ENCODE measurements at places on chromosomes 2 and 18.

DNA sequence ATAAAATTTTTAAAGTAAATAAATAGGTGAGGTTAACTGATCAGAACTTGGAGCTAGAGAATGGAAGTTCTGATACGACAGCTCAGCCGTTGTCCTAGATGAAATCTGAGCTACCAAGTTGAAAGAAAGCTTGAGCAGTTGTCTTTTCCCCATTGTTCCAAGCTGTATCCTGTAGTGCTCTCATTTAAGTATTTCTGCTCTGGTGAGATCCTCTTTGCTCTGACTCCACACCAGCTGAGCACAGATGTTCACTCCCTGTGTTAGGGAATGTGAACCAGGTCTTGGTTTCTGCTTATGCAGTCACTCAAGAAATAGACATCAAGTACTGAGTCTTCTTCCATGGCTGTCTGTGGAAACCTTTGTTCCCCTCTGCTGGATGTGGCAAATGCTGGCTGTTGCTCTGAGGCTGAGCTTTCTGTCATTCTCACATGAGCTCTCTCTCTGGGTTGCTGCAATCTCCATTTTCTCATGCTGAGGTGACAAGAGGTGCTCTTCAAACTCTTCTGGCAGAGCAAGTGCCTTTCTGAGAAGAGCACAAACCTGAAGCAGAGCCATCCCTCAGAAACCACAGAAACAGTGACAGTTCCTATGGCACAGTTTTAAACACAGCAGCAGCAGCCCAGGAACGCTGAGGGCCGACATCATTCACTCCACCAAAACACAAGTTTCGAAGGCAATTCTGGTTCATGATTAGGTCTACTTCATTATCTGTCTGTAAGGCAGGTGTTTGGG is 194.1 kb downstream of the SP3 start:
- no peak for DNase-seq

- DNase-seq = peak; percentile 84
Observed at GRCh38 chr2:11753886-11754699, 7.7 kb downstream of the LPIN1 start.

DNA sequence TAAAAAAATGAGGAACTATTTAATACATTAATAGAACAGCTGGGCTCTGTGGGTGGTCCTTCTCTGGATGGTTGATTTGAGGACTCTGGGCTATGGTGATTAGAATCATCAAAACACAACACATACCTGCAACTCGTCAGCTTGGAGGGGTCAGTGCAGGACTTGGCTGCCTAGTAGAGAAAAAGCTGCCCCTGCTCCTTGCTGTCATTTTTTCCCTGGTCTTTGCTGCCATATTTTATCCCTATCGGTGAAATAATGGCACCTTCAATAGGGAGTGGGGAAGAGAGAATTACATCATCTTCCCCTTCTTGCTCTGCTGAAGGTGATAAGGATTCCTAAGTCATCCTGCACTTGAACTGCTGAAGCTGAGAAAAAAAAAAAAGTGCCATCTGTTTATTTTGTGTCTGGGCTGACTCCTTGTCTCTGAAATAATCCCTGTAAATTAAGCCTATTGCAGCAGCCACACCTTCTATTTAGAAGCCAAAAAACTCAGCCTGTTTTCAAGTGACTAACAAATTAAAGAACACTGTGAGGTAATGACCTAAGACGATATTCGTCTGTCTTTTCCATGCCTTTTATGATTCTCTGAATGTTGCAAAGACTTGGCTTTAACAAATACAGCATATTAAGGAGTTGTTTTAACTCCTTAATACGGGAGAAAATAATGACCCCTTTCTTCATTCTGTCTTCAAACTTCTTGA is 89.3 kb downstream of the ACVR1 start:
- DNase-seq = no peak

- no peak for DNase-seq
Observed at GRCh38 chr18:3328532-3328931, 66.6 kb downstream of the MYL12B start.

DNA sequence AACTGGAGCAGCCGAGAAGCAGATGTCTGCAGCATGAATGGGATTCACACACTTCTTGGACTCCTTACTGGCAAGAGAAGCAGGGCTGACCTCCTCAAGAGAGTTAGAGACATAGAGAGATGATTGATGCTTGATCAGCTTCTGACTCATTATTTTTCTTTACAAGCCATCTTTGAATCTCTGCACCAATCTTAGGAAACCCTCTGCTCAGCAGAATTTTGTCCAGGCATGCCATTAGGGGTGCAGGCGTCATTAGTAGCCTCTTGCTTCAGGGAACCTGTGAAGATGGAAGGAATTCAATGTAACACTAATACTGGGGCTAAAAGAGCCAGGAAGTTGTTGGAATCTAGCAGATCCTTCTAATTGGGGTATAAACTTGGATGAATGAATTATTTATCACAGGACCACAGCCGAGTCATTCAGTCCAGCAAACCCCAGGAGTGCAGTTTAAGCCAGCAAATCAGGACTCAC is 151.8 kb downstream of the MGAT5 start:
- DNase-seq = no peak

GRCh38 chr2:98924038-98924830 is 11.8 kb downstream of the CRACDL start:
- DNase-seq = no peak

DNA sequence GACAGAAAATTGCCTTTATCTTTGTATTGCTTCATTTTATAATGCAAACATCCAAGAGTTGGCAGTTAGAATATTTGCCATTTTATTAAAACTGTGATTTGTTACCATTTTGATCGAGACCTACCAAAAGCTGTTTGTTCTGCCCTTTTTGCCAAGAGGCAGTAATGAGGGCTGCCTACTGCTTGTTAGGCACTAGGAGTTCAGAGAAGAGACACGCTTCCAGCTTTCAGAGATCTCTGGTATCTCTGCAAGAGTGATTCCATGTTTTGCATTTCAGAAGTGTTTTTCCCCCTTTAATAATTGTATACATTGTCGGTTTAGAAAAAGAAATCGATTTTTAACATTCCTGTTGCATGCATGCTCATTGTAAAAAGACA is 628 bp downstream of the MRPL30 start:
- DNase-seq = no peak
